ENCODE measurements at places on chromosomes 1 and 21.

DNA sequence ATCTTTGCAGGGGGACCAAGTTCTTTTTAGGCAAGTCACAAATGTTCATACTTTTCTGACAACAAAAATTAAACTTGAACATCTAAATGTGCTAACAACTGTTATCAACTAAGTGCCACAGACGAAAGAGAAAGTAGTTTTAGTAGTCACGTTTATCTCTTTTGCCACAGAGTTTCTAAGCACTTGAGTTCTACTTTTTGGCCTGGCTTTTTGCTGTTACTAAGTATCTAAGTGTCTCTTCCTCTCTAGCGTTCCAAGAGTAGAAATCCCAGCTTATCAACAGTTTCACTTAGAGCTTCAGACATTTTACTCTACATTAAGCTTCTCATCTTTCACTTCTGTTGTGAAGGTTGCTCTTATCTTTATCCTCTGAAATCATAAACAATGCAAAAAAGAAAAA, 34.2 kb downstream of the GATAD2B start:
- DNase-seq: no peak

DNA sequence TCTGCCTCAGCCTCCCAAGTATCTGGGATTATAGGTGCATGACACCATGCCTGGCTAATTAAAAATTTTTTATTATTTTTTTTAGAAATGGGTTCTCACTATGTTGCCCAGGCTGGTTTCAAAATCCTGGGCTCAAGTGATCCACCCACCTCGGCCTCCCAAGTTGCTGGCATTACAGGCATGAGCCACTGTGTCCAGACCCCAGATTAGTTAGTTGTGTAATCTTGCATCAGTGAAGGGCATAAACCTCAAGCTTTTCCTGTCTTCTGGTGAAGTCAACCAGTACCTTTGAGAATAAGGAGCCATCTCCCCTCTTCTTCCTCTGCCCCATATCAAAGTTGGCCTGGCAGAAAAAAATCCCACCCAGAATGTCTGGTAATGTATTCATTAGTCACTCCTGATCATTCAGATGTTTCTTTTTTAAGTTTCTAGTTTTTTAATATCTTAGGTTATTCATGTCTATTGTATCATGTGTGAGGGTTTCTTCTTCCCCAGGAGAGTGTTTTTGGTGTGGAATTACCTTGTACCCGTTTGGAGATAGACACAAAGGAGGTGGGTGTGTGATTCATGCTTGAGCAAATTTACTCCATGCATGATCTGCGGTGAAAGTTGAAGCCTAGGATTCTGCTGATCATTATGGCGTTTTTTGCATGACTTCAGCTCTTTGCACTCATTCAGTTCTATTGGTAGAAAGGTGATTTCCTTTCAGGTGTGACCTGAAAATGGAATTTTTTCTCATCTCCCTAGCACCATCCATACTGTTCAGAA, 144.0 kb downstream of the FMN2 start:
- DNase-seq: no peak

DNA sequence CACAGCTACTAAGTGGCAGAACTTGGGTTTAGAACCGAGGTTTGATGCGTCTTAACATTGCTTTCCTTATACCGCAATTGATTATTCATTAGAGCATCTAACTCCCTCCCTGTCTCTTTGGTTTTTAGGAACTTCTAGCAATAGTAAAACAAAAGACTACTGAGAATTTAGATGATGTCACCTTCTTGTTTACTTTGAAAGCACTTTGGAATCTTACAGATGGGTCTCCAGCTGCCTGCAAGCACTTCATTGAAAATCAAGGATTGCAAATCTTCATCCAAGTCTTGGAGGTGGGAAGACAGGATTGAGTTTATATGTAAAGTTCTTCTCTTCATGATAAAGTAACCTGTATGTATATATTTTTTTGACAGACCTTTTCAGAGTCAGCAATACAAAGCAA, 35.0 kb downstream of the ZYG11A start:
- DNase-seq: no peak

DNA sequence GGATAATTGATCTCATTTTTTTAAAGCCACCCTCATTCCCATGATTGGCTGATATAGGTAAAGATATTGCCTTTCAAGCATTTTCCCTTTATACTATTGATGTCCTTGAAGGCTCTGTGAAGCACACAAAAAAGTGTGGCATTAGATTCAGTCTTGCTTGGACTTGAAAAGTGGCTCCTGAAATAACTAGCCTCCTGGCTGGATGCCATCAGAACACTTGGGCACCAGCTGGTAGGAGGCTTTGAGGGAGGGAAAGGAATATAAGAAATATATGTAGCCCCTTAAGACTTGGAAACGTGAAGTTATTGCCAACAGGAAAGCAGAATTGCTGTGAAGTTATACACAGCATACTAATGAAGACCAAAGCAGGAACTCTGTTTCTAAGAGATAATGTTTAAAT, 14.1 kb downstream of the MTR start:
- DNase-seq: no peak

DNA sequence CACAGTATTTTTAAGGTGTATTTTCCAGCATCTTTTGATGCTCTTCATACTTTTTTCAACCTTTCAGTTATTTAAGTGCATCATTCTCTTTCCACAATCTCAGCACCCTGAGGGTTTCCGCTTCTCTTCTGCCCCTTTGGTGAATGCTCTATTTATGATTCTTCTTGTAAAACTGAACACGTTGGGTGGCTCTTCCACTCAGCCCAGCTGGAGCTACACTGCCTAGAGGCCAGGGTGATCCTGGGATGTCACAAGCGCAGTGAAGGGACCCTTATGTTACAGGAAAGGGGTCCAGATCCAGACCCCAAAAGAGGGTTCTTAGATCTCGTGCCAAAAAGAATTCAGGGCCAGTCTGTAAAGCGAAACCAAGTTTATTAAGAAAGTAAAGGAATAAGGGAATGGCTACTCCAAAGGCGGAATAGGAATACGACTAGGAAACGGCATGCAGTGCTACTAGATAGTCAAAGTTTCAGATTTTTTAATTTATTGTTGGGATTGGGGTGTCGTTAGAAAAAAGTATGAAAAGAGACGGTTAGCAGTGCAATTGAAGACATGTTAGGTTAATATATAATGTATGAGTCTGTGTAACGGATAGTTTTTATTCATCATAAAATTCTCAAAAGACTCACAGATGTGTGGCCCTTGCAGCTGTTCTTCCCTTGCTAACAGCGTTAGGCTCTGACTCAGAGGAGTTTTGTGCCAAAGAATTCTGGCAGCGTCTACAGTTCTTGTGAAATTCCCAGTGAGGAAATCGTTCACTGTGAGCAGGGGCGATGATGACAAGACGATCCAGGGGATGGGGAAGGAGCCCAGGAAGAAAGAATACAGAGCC, 14.4 kb upstream of the ERVH48-1 start:
- no peak for DNase-seq

DNA sequence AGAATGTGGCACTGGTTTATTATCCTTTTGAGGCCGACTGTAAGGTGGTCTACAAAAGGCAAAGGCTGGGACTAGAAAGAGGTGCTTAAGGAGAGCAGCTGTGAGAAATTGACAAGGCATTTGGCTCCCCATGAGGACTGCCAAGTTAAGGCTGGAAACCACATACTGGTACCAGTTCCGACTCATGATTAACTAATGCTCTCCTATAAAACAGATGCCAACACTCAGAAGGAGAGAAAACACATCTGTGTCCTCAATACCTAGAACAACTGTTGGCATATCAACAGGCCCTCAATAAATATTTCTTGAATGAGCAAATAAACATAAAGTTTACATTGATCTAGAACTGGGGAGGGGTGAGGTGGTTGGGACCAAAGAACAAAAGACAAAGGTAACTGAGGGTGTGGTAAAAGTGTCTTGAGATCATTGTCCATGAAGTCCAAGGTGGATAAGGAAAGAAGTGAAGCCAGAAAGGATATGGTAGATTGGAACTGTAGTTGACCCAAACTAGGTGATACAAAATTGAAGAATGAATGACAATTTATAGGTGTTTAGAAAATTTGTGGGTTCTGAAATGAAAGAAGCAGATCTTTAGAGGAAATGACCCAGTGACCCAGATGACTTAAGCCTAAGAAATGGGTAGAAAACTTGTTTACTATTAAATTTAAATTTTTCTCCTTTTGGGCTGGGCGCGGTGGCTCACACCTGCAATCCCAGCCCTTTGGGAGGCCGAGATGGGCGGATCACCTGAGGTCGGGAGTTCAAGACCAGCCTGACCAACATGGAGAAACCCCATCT, 16.9 kb upstream of the MCL1 start:
- DNase-seq: peak; percentile 42

- DNase-seq: no peak
Observed at GRCh38 chr1:89512996-89513720, 11.5 kb upstream of the LRRC8B start.

GRCh38 chr1:209607102-209607794, 23.7 kb downstream of the CAMK1G start:
- no peak for DNase-seq

DNA sequence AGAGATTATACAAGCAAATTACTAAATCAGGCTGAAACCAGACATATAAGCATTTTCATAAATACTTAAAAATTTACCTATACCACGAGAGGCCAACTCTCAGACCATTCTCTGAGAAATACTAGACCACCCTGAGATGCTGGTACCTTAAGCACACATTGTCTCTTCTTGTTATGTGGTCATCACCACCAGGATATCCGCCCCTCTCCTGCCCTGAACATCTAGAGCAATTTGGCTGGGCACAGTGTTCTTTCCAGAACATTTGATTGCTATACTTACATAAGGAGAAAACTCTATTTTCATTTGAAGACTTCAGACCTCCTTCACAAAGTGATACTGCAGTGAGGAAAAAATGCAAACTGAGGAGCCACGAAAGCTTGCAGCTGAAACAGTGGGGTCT, 36.2 kb upstream of the DUSP10 start:
- DNase-seq: no peak

GRCh38 chr21:39022863-39023693, 160.2 kb downstream of the PSMG1 start:
- DNase-seq: no peak

- no peak for DNase-seq
Observed at GRCh38 chr21:41548781-41549180, 40.8 kb upstream of the TMPRSS2 start.

- DNase-seq: no peak
Observed at GRCh38 chr1:228288536-228289238, 80.8 kb downstream of the OBSCN start.

- DNase-seq: no peak
Observed at GRCh38 chr1:60277269-60277668, 203.7 kb upstream of the C1orf87 start.
